ENCODE measurements at places on chromosomes 3 and 15.

GRCh38 chr15:70220490-70221096 is 122.9 kb upstream of the TLE3 start:
- DNase-seq, result no peak

GRCh38 chr3:111621535-111621934 is 26.4 kb upstream of the ZBED2 start:
- DNase-seq, result peak; percentile 9

GRCh38 chr15:69814932-69815331 is 282.8 kb downstream of the TLE3 start:
- no peak for DNase-seq

DNA sequence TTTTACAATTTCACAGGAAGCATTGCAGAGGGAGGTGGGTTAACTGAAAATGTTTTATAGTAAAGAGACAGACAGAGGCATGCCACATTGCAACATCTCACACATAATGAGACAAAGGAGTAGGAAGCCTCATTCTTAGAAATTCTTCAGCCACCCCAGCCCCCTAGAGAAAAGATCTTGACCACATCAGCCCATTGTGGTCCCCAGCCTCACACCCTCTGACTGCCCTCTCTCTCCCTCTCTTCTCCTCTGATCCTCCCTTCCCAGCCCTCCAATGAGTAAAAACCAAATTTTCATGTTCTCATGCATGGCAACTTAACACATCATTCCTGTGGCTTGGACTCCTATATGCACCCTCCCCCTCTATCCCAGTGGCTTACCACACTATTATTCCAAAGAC is 174.1 kb downstream of the UACA start:
- peak; percentile 90 for DNase-seq

- no peak for DNase-seq
These were observed 554.8 kb downstream of the TUSC7 start for GRCh38 chr3:117264204-117264994.

- peak; percentile 73 for DNase-seq
These were observed 4.9 kb downstream of the MGLL start for GRCh38 chr3:127817406-127817841.

DNA sequence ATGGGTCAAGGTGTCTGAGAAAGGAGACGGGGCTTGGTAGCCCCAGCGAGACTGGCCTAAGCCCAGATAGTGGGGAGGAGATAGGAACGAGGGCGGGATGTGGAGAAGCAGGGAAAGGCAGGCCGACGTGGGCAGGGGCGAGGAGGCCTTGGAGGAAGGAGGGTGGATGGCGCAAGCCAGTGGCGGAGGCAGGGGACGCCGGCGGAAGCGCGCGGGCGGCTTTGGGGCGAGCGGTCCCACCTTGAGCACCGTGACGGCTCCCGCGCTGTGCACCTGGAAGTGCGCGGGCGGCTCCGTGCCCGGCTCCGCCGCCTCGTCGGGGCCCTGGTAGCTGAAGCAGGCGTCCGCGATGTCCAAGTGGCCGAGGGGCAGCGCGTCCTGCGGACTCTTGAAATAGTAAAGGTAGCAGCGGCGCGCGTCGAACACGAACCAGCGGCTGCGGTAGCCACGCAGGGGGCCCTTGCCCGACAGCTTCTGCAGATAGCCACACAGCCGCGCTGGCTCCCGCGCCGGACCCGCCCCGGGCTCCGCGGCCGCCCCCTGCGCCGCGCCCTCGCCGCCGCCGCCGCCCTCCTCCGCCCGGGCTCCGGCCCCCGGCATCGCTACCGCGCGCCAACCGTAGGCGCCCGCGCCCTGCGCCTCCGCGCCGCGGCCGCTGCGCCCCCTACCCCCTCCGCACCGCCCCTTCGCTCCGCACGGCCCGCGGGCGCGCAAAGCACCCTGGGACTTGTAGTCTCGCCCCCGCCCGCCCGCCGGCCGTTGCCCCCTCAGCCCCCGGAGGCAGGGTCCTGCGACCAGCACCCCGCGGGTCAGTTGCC is at the start of gene TBC1D2B:
Gene TBC1D2B (minus strand): TSS at position 659 of the 818 bp plus-strand sequence. CDS start 59 bp downstream, at position 600.
- DNase-seq, result peak; percentile 66

GRCh38 chr3:5229414-5229813 is 41.9 kb downstream of the EDEM1 start:
- DNase-seq, result no peak

DNA sequence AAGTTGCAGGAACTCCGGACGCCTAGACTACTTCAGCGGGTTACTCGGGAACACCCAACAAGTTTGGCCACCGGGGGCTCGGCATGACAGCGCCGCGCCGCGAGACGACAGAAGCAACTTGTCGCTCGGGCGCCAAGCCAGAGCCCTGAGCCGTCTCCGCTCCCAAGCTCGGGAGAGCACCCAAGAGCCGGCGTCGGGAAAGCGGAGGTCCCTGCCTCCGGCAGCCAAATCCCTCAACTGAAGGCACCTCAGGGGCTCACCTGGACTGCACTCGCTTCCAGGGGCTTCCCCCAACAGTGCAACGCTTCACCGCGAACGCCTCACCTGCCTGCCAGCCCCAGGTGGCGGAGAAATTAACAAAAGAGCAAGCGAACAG is 640 bp downstream of the MB21D2 start:
- DNase-seq, result peak; percentile 82

DNA sequence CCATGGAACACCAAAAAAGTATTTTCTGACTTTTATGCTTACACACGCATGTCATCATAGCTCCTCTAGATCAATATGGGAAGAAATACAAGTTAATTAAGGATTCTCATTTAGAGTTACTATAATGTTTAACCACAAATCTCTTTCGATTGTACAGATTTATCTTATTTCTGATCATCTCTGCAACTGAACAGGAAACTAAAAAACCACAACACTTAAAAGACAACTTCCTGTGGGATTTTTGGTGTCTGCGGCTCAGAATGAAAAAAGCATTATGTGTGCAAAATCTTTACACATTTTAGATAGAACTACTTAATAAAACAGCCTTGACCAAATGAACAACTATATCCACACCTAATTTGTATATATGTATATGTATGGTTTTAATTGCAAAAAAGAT is 3.0 kb upstream of the TJP1 start:
- DNase-seq, result peak; percentile 53

DNA sequence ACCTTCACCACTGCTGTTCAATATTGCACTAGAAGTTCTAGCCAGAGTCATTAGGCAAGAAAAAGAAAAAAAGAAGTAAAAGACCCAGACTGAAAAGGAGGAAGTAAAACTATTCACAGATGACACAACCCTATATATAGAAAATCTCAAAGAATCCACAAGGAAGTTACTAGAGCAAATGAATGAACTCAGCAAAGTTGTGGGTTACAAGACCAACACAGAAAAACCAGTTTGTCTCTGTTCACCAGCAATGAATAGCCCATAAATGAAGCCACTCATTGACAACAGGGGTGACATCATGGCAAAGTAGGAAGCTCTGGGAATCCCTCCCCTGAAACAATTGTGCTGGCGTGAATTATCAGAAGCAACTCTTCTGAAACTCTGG is 4.6 kb downstream of the CFAP100 start:
- DNase-seq, result no peak

GRCh38 chr3:98521897-98522543 is 682 bp downstream of the CLDND1 start:
- peak; percentile 63 for DNase-seq

DNA sequence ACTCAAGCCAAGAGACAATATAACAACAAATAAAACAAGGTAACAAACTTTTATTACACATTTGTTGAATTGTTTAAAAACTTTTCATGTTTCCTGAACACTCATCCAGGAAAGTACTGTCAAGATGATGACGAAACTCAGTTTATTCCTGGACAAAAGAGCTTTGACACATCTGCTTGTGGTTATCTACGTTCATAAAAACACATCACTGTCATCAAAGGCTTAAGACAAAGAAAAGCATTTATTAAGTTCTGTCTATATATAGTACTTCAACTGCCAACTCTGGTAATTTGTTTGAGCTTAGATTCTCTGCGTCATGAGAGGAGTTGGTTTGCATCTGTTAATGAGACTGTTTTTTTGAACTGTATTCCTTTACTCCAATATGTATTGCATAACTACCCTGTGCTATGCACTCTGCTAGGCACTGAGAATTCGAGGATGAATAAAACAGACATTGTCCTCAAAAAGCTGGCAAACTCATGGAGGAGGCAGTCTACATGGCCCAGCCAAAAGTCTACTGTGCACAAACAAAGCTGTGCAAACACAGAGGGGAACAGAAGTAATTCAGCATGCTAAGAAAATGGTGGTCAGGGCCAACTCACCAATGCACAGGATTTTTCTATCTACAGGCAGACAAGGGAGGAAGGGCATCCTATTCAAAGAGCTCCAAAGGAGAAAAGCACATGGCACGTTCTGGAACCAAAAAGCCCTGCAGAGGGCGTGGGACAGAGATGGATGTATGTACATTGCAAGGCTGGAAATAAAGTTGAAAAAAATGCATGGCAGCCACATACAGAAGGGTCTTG is 21.5 kb downstream of the PLD1 start:
- peak; percentile 86 for DNase-seq

DNA sequence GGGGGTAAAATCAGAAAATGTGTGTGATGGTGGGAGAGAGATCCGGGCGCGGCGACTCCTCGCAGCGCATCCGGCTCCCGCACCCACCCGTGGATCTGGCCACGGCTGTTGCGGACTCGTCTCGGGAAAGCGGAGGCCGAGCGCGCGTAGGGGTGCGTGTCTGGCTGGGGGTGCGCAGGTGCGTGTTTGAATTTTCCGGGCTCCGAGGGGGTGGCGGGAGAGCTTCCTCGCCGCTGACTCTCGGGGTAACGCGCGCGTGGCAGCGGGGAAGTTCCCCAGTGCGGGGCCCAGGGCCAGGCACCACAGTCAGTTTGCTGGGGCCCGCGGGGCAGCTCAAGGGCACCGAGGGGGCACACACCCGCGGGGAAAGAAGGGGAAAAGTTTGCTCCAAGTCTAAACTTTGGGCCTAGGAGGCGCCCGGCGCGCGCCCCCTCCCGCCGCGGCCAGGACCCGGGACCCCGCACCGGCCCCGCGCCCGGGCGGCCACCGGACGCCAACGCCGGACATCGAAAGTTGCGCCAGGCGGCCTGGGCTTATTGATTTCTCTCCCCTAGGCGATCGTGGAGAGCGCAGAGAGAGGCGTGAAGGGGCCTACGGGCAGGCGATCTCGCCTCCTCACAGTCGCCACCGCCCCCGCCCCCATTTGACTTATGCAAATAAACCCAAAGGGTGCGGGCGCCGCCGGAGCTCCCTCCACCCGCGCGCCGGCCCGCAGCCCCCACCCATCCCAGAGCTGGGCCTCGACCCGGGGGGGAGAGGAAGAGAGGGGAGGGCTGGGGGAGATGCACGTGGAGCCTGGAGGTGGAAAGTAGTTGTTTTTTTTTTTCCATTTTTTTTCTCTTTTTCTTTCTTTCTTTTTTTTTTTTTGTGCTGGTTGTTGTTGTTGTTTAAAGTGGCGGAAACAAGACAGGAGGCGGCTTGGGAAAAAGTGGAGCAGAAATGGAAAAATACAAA is 639 bp downstream of the FOXP1 start:
- peak; percentile 81 for DNase-seq

DNA sequence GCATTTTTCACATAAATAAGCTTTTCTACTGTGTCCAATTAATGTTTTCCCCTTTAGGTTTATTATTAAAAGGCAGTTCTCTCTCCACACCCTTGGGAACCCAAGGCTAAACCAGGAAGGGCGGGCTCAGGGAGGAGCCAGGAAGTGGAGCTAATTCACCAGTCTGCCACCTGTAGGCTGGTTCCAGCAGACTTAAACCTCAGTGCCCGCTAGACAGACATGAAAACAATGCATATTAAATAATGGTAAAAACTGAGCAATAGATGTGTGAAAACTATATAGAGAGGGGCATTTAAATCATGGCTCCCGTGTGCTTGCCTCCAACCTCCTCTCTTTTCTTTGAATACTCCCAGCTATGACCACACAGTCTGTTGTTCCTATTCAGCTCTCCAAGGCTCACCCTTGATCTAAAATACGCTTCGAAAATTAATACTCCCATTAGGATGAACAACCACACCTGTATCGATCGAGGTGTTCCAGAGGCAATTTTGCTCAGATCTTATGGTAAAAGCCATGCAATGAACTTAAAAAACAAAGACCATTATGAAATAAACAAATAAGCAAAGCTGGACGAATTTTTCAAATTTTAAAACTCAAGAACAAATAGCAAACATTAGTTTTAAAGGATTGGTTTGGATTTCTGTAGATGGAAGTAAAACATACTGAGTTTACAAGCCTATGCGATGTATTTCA is 253.3 kb downstream of the TJP1 start:
- DNase-seq, result peak; percentile 26

- no peak for DNase-seq
These were observed 38.6 kb downstream of the STT3B start for GRCh38 chr3:31571325-31571724.

DNA sequence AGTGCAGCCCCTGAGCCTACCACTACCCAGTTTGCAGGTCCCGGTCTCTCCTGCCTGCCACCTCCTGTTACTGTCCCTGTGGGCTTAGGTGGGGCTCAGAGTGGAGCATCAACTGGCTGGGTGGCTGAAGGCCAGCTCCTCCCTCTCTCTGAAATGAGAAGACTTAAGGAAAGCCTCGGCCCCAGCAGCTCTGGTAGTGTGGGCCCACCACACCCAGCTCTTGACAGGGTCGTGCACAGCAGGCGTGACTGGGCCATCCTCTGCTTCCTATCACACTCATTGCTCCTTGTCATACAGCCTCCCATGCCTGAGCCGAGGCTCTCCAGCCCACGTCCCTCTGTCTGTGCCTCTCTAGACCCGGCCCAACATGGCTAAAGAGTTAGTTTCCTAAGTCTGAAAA is 142.7 kb upstream of the LINGO1 start:
- no peak for DNase-seq

- DNase-seq, result no peak
These were observed 125.6 kb downstream of the CD47 start for GRCh38 chr3:107965136-107965655.

GRCh38 chr3:189635339-189635738 is 4.2 kb downstream of the TP63 start:
- no peak for DNase-seq

- DNase-seq, result no peak
These were observed 242.2 kb downstream of the SLCO3A1 start for GRCh38 chr15:92095693-92096092.

DNA sequence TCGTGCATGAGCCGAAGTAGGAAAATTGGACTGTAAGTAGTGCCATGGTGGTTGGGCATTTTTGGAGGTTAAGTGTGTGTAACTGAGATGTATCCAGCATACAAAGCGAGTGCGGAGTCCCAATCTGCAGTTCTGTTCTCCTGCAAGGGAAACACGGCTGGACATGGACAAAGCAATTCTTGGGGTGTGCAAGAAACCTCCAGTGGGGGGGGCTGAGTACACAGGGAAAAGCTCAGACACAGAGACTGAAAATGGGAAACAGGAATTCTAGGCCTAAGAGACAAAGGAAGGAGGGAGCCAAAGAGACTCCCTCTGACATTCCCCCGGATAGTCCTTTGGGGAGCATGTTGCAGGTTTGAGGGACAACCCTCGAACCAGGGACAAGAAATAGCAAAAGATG is 83.2 kb upstream of the PLSCR4 start:
- DNase-seq, result peak; percentile 16

DNA sequence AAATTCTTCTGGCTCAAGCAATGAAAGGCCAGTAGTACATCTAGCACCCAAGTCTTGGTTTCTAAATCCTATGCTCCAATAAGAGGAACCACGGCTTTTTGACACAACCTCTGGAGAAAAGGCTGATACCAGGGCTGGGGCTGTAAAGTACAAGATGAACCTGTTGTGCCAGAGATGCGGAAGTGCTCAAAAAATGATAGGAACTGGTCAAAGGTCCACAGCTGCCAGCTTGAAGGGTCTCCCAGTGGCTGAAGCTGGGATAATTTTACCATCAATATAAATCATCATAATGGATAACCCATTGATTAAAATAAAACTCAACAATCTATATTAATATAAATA is 558 bp upstream of the NCEH1 start:
- no peak for DNase-seq

GRCh38 chr3:135041601-135042000 is 246.5 kb downstream of the EPHB1 start:
- DNase-seq, result no peak

- no peak for DNase-seq
These were observed 418.0 kb downstream of the SOX2 start for GRCh38 chr3:182129740-182130139.
